Hippocampal formation (tissue), 2 donors: ENCODE measurements at places on chromosomes 12 and 14.
A peak's percentile ranks its signal among the peaks of the same experiment; 100 is the strongest.

GRCh38 chr14:68730348-68730747 is 62.5 kb downstream of the ZFP36L1 start:
- no peak for DNase-seq

DNA sequence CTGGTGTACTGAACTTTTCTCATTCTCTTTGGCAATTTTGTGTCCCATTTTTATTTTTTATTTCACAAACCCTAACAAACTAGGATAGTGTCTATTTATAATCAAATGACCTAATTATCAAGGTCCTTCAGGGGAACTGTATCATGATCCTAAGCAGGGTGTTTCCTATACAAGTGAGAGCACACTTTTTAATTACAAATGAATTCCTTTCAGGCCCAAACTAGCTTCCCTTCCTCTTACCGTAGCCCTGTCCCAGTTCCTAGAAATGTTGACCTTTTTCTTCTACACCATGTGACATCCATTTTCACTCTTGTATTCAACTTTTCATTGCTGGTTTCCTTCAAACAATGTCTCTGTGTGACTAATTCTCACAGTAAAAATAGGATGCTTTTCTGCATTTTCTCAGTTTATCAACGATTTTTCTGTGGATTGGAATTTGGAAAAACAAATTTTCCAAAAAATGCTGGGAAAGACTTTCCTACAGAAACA is 411.4 kb downstream of the CCDC91 start:
- no peak for DNase-seq

DNA sequence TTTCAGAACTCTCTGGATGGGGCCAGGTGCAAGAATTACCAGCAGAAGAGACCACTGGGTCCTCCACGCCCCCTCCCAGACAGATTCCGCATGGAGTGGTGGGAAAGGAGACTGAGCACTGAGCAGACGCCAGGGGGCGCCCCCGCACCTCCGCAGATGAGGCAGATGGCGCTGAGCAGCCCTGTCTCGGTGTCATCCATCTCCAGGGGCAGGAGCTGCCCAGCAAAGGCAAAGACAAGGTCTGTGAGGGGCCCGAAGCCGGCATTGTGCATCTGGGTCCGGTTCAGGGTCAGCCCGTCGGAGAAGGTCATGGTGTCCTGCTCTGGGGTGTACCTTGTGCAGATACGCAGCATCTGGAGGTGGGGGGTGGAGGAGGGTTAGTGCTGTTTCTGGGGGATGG is 6.3 kb upstream of the ITGB7 start:
- peak; percentile 65 for DNase-seq

DNA sequence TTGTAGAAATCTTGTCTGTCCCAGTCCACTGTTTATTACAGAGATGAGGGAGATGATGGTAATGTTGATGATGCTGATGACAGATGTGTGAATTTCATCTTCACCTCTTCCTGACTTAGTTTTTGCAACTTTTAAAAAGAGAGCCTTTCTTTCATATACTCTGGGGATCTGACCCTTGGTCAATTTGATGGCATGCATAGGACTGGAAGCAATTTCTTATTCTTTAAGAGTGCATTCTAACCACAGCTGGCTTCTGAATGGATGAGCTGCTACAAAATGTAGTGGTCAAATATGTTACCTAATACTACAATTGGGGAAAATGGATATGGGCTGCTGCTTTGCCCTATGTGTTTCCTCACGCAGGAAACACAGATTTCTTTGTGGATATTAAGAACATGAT is 80.8 kb downstream of the MYRFL start:
- DNase-seq = no peak

DNA sequence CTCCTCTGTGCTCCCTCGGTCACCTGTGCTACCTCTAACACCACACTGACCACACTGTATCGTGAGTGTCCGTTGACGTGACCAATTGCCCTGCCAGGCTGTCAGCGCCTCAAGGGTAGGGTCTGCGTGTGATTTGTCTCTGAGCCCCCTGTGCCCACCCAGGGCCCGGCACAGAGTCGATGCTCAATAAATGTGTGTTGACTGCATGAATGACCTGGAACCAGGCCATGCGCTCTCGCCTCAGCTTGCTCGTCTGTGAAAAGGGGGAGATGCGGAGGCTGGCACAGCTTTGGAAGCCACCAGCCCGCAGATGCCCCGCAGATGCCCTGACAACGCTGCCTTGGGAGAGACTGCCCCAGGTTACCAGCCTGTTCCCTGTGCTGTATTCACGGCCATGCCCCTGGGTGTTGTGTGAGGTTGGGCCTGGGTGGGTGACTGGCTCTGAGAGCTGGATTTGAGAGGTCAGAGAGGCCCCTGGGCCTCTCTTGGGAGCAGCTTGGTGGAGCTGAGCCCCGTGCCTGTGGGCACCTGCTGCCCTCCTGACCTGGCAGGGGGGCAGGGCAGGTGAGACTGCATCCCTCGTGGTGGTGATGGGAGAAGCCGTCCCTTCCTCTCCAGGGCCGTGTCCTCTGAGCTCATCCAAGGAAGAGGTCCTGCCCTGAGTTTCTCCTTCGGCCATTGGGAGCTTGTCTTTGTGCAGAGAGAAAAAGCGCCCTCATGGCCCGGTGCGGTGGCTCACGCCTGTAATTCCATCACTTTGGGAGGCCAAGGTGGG is 43.2 kb downstream of the CYP46A1 start:
- DNase-seq = no peak

DNA sequence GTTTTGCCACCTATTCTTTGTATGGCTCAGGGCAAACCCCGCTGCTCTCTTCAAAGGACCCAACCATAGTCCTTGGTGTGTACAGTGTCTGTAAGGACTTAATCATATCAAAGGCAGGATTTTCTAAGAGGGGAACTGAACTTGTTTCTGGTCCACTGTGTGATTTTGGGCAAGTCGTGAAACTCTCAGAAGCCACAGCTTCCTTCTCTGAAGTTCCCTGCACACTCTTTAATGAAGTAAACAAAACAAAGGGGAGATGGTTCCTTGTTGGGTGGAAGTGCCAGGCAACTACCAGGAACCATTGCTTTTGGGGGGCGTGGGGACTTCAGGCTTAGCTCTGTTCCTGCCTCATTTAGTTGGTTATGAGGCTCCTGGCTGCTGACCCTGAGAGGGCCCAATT is 152.4 kb downstream of the VRK1 start:
- DNase-seq = no peak

- no peak for DNase-seq
These were observed 79.0 kb downstream of the SUDS3 start for GRCh38 chr12:118455327-118455726.

DNA sequence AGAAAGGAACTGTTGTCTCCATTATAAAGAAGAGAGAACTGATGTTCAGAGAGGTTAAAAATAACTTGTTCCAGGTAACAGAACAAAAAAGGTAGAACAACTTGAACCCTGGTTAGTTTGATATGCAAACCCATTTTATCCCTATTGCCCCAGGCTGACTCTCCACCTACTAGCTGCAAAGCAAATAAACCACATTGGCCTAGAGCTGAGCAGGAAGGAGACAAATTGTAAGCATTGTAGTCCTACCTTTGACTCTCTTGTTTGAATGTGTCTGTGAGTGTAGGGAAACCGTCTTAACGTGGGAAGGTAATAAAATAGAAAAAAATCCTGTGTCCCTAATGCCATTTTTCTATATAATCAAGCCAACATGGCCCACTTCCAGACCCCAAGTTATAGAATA is 126.4 kb downstream of the CCER1 start:
- DNase-seq = no peak

DNA sequence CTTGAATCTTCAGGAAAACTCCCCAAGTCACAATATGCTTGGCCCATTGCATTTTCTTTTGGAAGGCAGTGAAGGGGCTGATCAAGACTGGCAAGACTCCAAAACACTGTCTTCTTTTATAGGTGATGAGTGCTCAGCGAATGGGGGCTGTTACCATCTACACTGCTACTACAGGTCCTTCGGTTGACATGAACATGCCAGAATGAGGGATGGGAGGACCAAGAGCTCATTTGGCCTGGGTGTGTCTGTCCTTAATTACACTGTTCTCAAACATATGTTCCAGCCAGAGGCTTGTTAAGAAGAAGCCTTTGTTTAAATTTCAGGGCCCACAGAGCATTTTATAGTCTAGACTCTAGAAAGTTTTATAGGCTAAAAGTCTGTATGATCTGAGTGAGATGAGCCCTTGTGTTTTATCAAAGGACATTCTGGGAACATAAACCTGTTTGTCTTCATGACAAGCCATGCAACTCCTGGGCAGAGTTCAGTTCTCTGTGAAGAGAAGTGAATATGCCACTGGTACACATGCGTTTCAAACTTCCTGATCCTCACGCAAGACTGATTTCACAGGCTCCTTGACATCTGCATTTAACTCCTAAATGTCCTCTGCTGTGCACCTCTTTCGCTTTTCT is 4.7 kb upstream of the FAM234B start:
- DNase-seq = no peak

- no peak for DNase-seq
These were observed 5.5 kb downstream of the ZCCHC8 start for GRCh38 chr12:122495258-122495657.

DNA sequence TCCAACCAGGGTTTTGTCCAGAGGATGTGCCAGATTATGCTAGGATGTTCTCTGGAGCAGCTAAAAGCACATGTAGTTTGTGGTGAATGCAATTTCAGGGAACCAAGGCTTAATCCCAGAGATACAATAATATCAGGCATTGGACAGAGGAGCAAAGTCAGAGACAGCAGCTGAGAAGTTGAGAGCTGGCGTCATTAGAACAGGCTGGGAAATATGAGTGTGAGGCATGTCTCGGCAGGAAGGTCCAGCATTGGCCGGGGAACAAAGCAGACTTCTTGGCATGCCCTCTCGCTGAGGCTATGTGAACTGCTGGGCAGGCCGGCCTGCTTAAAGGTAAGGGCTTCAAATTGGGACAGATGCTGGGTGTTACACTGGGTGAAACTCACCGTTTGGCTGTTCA is 125.4 kb downstream of the CAND1 start:
- DNase-seq = no peak

GRCh38 chr12:32366714-32367113 is 32.6 kb upstream of the FGD4 start:
- DNase-seq = no peak

DNA sequence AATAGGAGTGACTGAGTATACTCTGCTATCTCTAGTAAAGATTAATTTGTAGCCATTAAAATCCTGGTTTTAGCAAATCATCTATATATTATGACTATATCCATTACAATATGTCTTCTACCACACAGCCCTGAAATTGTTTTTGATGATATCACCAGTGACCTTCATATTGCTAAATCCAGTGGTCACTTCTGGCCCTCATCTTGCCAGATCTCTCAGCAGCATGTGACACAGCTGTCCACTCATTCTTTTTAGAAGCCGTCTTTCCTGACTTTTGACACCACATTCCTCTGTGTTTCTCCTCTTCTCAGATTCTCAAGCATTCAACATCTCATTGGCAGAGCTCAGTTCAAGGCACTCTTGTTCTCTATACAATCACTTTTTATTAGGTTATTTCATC is 54.9 kb downstream of the CPNE8 start:
- DNase-seq = no peak

- DNase-seq = no peak
These were observed 42.3 kb upstream of the MDM1 start for GRCh38 chr12:68374307-68374982.

GRCh38 chr12:100279159-100279558 is 12.2 kb downstream of the SCYL2 start:
- no peak for DNase-seq

- no peak for DNase-seq
These were observed 202.6 kb upstream of the LRFN5 start for GRCh38 chr14:41404126-41404525.

GRCh38 chr14:47606566-47606965 is 68.8 kb downstream of the MDGA2 start:
- no peak for DNase-seq

DNA sequence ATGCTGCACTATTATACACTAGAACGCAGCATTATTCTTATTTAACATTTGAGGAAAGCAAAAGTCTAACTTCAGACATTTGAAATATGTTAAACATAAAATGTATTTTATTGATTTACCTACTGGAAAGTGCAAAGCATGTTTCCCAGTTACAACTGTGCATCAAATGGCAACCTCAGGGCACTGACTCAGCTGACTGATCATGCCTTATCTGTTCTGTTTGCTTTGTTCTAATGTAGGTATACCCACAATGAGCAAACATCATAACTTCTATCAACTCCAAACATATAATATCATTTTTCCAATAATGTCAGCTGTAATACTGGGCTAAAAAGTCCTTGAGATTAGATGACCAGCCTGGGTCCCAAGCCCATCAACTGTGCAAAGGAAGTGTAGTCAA is 431.0 kb downstream of the FOXG1 start:
- no peak for DNase-seq

DNA sequence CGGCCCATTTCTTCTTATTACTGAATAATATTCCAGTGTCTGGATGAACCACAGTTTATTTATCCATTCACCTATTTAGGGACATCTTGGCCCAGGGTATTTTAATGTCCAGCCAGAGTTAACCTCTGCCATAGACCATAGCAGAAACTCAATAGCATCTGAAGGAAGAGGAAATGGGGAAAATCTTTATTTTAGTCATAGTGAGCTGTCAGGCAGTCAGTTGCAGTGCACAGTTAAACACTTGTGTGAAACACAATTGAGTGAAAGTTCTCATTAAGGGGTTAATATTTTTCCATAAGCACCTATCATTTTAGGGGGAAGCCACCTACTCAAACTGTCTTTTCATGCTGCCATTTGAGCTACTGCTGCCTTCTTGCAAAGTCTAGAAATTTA is 197.3 kb upstream of the PPFIA2 start:
- no peak for DNase-seq

DNA sequence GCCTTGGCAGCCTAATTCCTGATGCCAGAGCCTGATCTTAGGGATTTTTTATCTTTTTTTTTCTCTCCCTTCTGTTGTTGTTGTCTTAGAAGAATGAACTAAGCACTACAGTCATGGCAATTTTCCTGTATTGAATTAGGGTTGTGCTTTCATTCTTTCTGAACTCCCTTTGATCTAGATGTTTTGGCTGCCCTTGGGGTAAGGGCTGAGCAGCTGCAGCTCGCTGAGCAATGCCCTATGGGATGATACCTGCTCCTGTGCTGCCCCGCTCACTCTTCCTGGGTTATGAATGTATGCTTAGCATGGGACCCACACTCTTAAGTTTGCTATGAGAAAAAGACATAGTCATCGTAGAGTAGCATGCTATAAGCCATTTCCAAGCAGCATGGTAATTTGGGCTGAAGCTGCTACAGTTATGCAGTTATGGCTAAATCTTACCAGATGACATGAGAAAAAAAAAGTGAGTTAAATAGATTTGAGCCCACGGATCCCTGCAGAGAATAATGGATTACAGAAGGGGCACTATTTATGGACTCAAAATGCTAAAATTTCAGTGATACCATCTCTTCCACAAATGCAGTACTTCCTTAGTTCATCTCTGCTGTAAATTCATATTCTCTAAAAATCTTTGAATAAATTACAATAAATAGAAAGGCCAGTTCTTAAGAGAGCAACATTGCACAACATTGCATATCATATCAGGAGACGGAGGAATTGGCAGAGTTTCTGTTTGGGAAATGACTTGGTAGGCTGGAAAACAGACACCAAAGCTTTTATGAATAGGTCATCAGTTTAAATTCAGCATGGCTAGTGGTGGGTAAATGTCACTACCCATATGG is 79.2 kb upstream of the PTHLH start:
- no peak for DNase-seq
